ENCODE measurements at places on chromosomes 4 and X.

DNA sequence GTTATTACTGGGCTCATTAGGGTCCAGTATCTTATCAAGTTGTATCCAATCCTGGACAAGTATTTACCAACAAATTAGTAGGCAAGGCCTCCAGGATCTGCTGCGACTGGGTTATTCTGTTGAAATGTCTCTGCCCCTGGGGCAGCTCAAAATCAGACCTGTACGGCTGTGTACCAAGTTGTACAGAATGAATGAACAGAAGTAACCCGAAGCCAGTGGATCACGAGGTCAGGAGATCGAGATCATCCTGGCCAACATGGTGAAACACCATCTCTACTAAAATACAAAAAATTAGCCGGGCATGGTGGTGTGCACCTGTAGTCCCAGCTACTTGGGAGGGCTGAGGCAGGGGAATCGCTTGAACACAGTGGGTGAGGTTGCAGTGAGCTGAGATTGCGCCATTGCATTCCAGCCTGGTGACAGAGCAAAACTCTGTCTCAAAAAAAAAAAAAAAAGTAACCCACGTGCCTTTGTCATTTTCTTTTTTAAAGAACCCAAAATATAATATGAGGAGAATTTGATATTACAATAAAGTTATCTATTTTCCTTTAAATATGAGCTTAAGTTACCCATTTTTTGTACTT, 127.3 kb downstream of the CBR4 start:
- no peak for DNase-seq

DNA sequence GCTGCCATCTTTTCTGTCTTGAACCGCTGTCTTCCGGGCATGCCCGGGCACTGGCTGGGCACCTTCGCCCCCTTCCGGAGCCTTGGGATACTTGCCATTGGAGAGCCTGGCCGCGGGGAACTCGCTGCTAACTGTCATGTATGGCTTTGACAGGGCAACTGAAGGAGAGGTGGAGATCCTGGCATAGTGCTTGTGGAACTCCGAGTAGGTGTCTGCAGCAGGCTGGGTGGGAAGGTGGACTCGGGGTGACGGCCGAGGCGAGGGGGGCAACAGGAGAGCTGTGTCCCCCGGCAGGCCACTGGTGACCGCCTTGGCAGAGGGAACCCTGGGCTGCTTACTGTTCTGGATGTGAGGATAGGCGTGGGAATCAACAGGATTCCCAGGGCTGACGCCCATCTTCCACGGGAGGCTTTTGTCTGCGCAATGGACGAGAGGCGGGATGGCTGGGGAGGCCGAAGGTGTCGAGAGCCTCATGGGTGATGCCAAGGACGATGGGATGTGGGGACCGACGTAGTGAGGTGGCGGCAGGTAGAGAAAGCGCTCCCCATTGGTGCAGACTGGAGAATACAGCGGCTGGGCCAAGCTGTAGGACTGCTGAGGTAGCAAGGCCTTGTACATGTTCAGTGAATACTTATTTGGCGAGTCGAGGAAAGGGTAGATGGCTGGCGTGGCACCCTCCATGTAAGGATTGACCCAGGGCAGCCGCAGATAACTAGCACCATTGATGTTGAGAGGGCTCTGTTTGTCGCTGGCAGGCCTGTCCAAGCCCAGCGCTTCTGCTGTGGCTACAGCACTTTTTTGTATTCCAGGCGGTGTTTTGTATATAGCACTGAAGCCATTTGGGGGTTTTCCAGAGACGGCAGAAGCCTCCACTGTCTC, 23.4 kb downstream of the BCOR start:
- no peak for DNase-seq

GRCh38 chrX:43881410-43882293, 598 bp downstream of the MAOB start:
- DNase-seq = no peak

DNA sequence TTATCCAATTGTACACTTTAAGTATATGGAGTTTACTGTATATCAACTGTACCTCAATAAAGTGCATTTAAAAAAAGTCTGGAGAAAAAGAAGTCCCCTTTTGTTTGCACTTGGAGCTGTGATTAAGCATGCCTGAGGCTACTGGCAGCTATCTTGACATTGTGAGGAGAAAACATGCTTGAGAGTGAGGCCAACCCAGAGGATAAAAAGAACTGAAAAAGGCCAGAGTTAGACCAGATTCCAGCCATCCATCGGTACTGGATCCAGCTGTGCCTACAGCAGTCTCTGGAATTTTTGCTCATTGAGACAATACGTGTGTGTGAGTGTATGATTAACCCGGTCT, 57.4 kb downstream of the LGI2 start:
- DNase-seq = no peak

DNA sequence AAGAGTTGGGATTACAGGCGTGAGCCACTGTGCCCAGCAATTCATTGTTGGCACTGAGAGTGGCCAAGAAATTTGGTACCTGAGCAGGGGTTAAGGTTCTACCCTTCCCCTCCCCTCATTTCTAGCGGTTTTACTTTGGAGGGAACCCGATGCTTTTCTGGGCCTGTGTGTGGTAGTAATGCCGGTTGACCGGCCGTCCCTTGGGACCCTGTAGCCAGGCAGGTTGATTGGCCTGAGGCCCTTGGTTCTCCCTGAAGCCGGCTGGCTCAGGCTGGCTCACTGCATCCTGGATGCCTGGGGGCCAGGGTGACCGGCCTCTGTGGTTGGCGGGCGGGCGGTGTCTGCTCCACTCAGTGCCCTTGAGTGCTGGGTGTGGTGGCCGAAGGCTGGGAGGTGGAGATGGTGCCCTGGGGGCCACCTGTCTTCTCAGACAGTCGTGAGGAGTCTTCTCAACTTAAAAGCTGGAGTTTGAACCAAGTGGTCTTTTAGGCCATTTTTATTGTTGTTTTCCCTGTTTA, 45.6 kb downstream of the RGS12 start:
- DNase-seq = no peak

GRCh38 chr4:31984872-31985271, 1264.7 kb downstream of the PCDH7 start:
- no peak for DNase-seq

All from stimulated activated CD4-positive, alpha-beta T cell treated with anti-CD3 and anti-CD28 coated beads, Interleukin-2, amount 100 ng/mL, for 48 hours (primary cell).